ENCODE measurements at places on chromosomes 1 and 21.

- DNase-seq: no peak
Measured at GRCh38 chr21:35868869-35869223, 191.5 kb downstream of the SETD4 start.

DNA sequence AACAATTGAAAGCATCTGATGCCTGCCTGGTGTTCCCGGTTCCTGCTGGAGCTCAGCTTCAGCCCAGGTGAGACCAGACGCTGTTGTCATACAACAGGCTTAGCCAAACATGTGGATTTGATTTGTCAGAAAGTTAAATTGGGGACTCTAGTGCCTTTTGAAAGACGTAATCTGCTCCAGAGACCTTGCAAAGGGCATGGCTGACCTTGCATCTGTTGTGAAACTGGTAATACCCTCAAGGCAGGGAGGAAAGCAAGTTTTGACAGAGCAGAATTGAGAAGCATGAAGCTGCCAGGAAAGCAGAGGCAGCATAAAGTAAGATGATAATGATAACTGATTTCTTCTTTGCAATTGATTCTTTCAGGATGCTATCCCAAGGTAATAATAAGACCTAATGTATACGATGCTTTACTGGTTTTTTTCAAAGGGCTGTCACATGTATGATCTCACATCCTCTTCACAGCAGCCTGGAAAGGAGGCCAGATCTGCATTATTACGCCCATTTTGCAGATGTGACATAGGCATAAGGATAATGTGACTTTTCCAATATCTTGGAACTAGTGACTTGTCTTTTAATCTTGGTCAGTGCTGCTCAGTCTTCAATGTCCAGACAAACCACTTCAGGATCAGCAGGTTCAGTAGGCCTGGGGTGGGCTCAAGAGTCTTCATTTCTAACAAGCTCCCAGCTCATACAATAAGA lies 24.7 kb upstream of the CNN3 start:
- no peak for DNase-seq

DNA sequence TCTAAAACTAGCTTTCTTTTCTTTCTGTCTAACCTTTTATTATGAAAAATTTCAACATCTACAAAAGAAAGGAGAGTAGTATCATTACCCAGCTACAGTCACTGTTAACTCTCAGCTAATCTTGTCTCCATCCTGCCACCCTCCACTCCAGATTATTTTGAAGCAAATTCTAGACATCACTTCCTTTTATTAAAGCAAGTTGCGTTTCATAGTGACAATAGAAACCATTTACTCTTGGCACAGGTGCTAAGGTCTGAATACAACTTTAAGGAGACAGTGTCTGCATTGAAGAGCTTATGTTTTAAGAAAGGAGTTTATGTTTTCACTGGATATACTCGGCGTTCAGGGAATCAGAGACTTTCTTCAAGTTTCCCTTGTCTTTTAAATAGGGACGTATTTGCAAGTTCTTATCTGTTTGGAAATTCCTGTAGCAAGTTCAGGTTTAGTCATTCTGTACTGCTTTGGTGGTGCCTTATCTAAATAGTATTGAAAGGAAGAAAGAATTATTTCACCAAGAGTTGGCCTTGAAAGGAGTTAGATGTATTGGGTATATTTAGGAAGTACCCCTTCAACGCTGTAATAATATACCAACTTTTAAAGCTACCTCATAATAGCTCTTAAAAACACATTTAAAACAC lies 42.7 kb downstream of the ITSN1 start:
- no peak for DNase-seq

DNA sequence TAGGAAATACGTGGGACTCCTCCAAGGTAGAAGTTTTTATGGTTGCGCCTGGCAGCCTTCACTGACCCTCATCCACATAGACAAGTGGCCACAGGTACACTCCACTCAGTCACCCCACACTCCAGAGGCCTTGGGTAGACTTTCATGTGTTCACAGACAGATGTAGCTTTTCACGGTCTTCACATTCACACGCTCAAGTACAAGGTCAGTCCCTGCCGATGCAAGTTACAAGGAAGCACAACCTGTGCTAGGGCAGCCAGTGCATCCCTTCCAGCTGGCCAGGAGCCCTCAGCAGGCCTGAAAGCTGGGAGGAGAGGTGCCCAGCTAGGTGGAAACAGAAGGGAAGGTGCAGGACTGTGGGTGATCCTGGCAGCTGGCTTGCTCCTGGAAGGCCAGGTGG lies 55.5 kb upstream of the FAM20B start:
- no peak for DNase-seq

DNA sequence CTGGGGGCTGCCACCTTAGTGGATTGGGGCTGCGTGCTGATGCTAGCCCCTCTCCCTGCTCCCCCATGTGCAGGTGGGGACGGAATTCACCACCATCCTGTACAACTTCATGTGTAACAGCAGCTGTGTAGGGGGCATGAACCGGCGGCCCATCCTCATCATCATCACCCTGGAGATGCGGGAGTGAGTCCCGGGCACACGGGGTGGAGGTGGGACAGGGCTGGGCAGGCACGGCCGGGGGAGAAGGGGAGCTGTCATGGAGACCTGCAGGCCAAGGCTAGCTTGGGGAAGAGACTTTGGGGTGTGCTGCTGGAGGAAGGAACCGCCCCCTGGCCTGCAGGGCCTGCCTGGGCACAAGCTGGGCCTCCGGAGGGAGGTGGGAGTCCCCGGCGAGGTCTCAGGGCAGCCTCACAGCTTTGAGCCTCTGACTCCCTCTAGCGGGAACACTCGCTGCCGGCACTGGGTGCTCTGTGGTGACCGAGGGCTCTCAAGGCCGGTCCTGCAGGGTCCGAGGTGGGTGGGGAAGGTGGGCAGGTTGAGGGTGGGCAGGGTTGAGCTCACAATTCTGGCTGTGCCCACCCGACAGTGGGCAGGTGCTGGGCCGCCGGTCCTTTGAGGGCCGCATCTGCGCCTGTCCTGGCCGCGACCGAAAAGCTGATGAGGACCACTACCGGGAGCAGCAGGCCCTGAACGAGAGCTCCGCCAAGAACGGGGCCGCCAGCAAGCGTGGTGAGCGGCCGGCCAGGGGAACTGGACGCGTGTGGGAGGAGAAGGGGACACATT lies 25.0 kb upstream of the CCDC27 start:
- no peak for DNase-seq

DNA sequence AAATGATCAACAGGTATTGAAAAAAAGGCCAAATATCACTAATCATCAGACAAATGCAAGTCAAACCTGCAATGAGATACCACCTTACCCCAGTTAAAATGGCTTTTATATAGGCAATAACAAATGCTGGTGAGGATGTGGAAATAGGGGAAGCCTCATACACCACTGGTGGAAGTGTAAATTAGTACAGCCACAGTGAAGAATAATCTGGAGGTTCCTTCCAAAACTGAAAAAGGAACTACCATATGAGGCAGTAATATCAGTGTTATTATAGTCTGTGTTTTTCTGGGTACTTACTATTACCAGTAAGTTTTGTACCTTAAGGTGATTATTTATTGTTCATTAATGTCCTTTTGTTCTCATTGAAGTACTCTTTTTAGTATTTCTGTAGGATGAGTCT lies 201.3 kb downstream of the MRPL39 start:
- DNase-seq: no peak

DNA sequence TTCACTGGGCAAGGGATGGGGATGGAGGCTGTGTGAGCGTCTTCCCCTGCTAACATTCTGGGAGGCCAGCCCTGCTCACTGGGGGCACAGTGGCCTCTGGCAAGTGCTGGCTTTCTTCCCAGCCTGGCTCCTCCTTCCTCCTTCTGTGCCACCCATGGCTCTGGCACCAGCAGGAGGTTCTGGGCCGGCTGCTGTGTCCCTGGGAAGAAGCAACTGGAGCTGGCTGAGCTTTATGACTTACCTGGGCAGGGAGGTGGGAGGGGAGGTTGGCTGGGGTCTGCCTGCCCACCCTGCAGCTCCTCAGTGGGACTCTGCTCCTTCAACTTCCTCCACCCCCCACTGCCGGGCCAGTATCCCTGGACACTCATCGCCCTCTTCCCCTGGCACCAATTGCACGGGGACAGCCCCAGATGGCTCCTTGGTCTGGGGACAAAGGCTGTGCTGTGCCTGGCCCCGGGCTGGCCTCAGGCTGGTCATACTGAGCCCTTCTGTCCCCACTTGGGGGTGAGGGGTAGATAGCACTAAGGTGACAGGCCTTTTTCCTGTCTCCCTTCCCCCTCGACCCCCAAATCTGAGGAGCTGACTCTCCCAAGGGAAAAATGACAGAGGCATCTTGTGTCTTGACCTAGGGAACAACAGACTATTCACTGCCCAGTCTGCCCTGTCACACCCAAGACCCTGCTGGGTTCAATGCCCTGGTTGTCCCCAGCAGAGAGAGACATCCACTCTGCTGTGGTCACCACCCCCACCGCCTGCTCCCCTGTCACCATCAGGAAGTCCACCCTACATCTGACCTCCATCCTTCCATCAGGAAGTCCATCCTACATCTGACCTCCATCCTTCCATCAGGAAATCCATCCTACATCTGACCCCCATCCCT lies 14.4 kb downstream of the CDK18 start:
- DNase-seq: no peak

- DNase-seq: no peak
Measured at GRCh38 chr1:246483569-246483933, 23.5 kb downstream of the SMYD3 start.

GRCh38 chr1:51584021-51584420 lies 32.9 kb upstream of the OSBPL9 start:
- DNase-seq: no peak

DNA sequence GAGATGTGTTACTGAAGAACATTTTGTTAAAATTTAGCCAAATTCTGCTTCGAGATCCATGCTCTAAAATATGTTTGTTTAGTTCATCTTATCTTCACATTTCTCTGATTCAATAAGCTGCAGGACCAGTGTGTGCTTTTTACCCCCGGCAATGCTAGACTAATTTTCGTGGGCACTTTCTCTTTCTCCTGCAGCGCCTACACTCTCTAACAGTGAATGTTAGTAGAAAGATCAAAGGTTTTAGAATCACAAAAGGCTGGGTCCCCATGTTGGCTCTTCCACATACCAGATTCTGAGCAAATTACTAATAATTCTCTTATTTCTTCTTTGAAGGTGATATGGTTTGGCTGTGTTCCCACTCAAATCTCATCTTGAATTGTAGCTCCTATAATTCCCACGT lies 8.5 kb downstream of the CHML start:
- DNase-seq: no peak

- DNase-seq: no peak
Measured at GRCh38 chr1:154808261-154808908, 61.7 kb downstream of the KCNN3 start.

GRCh38 chr1:222168621-222169020 lies 379.3 kb downstream of the HHIPL2 start:
- no peak for DNase-seq

DNA sequence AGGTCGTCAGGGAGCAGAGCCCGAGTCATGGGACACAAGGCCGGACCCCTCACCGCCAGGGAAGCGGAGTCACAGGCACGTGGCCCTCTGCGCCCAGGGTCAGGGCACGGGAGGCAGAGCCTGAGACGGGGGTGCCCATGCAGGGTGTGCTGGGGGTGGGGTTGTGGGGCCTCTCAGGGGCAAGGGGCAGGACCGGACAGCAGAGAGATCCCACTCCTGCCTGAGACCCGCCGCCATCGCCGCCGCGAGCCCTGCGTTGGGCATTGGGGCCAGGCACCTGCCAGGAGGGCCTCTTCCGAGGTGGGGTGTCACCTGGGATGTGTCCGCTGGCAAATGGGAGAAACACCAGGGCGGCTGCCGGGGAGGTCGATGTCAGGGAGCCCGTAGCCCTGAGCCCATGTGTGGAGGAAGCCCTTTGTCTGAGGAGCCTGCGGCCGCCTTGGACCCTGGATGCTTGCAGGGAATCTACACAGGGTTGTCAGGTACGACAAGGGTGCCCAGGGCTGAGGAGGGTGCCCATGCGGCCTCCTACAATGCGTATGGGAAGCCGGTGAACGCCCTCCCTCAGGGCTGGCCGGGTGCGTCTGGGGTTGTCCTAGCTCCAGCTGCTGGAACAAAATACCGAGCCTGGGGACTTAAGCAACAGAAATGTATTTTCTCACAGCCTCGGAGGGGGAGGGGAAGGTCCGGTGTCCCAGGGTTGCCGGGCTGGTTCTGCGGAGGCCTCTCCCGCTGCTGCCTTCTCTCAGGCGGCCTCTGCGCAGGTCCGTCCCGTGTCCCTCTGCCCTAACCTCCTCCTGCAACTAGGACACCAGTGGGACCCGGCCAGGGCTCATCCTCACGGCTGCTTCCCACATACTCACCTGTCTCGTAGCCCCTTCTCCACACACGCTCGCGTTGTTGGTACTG lies 16.4 kb upstream of the C1orf159 start:
- no peak for DNase-seq

- no peak for DNase-seq
Measured at GRCh38 chr1:110436635-110437034, 14.3 kb upstream of the PROK1 start.

DNA sequence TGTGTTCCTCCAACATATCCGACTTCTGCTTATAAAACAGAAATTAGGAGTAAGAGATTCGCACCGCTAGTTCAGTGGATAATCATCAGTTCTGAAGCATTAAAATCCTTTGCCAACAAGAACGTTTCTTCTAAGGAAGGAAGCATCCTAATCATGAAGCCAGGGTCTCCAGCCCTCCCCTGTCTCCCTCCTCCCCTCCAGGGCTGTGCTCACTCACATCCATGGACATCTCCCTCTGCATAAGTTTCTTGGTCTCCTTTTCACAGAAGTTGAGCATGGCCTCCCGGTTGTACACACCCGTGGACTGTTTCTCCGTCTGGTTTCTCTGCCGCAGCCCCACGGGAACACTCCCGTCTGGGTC lies 505 bp downstream of the LMOD1 start:
- no peak for DNase-seq

GRCh38 chr1:29180497-29181412 lies 945 bp downstream of the SRSF4 start:
- DNase-seq: no peak

All from mesenteric fat pad (tissue), 1 donor.